Lower leg skin (tissue), 4 donors: ENCODE measurements at places on chromosomes 4 and X.

DNA sequence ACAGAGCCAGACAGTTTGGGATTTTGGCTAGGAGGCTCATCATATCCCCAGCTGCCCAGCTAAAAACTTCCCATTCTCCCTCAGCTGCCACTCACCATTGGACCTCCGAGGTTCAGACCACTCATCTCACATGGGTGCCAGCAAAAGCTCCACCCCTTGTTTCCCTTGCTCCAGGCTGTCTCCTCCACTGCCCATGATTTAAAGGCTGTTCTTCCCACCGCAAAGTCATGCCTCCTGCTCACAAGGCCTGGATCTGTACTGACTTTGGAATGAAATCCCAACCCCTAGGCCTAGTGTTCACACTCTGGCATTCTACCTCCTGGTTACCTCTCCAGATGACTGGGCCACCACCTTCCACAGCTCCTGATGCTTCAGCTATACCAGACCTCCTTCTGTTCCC lies 142.2 kb upstream of the EOLA2 start:
- no peak for DNase-seq

DNA sequence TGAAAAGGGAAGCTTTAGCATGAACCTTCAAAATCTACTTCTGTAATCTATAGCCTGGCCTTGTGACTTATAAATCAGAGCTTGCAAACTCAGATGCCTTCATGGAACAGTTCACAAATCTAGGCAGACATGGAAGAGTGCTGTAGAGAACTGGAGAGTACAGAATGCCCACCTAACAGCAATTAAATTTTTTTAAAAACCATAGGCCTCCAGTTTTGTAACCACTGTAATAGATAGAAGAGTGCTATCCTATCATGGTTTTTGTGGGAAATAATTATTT lies 10.4 kb downstream of the MTMR1 start:
- DNase-seq, result no peak

GRCh38 chr4:173932701-173933100 lies 350.8 kb downstream of the FBXO8 start:
- DNase-seq, result no peak

DNA sequence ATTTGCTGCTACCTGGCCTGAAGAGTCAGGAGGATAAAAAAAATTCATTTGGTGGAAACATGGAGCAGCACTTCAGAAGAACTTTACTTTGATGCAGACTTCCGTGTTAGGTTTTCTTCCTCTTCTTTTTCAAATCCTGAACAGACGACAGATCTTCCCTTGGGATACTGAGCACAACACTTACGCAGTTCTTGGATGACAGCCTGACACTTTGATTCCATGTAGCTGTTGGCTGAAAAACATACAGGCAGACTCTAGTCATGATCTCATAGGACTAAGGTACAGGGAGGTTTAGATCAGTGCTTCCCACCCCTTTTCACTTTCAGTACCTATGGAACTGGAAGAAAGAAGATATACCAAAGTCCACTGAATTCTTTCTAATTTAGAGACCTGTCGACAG lies 9.2 kb downstream of the CMC4 start:
- DNase-seq, result no peak
